Activated CD4-positive, alpha-beta T cell treated with anti-CD3 and anti-CD28 coated beads, Interleukin-2, amount 50 U/mL, for 1 hour (primary cell): ENCODE measurements at places on chromosomes 16 and 17.

- DNase-seq: no peak
These were observed 3.6 kb upstream of the SLC6A4 start for GRCh38 chr17:30239089-30239462.

DNA sequence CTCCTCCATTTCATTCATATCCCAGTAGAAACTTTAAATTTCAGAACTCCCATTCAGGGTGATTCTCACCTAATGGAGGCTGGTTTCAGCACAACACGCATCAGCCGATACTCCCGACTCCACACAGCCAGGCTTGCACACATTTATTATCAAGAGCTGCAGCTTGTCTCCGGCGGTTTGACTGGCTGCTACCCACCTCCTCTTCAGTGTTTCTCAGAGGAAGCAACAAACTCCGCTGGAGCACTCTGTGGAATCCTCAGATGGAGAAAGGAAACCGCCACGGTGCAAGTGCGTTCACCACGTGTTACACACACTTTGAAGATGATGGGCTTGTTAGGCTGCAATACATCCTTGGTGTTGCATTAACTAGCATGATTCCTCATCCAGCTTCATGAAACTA lies 39.7 kb upstream of the NUDT7 start:
- no peak for DNase-seq

DNA sequence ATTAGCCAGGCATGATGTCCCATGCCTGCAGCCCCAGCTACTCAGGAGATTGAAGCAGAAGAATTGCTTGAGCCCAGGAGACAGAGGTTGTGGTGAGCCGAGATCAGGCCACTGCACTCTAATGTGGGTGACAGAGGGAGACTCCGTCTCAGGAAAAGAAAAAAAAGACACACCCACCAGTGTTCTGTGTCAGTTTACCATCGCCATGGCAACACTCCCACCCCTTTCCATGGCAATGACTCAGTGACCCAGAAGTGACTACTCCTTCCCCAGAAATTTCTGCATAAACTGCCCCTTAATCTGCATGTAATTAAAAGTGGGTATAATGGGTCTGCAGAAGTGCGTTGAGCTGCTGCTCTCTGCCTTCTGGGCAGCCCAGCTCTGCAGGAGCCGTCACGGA lies 4.0 kb upstream of the ZC3H18 start:
- DNase-seq: no peak

- DNase-seq: no peak
These were observed 31.6 kb downstream of the EFCAB5 start for GRCh38 chr17:29973005-29973404.

DNA sequence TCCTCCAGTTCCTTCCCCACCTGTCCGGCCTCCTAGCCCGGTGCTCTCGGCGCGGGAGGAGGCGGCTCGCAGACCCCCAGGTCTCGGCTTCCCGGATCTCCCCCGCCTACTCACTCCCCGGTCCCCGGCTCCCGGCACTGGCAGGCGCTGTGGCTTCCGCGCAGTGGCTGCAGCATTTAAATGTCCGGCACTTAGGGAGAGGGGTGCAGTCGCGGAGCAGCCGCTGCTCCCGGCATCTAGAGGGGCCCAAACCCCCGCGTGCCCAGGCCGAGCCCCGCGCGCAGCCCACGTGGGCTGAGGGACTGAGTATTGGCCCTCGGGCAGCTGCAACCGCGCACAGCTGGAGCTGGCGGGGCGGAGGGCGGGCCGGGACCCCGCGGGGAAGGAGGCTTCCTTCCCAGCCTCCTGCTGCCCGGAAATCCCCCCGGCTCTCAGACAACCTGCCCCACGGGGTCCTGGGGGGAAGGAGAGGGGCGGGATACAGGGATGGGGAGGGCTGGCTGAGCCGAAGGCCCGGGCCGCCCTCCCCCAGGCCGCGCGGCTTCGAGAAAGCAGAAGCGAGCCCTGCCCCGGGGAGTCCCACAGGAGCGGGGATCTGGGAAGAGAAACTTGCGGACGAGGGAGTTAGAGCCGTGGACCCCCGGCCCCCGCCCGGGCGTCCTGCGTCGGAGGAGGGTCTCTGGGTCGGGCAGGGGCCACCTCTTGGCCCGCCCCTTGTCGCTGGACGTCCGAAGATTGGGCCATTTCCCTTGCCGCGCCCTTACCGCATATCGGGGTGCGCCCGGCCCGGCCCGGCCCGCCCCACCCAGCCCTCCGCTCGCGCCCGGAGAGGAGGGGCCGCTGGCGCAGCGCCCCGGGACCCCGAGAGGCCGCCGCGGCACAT lies at the start of gene MMP25:
Gene MMP25, plus strand, starts transcription at position 804 of the 883 bp plus-strand sequence. CDS start 357 bp downstream, outside the sequence.
- DNase-seq: no peak

DNA sequence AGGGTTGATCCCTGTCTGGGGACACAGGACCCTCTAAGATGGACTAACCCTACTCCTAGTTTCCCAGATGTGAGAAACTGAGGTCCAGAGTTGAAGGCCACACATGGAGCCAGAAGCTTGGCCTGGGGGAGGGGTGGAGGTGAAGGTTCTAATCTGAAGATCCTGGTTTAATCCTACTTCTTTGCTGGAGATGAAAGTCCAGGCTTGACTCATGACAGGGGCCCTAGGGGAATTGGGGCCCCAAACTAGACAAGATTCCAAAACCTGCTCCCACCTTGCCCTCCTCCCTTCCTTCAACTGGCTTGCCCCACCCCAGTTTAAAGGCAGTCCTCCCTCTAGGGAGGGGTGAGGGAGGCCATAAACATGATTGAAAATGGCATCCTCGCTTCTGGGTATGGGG lies 21.6 kb downstream of the IGF2BP1 start:
- DNase-seq: no peak

DNA sequence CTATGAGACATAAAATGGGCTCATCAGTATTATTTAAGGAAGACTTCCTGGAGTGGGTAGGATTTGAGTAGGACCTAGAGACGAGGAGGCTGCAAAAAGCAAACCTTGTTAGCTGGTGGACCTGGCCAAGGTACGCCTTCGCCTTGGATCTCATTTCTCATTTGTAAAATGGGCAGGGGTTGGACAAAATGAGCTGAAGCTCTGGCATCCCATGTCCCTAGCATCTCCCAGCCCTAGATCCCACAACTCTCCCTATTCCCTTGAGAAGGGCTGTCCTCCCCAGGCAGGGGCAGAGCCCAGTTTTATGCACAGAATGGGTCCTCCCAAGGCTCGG lies 306 bp upstream of the SPATA20 start:
- DNase-seq: no peak
